Dermis blood vessel endothelial cell (primary cell): ENCODE measurements at places on chromosomes 6 and 20. TPM values are rescaled to one million over a fixed set of nuclear protein-coding genes. Genes with fewer than 3 reads are reported as not detected.

GRCh38 chr20:38196076-38196475, 31.0 kb upstream of the TGM2 start:
- no peak for DNase-seq

DNA sequence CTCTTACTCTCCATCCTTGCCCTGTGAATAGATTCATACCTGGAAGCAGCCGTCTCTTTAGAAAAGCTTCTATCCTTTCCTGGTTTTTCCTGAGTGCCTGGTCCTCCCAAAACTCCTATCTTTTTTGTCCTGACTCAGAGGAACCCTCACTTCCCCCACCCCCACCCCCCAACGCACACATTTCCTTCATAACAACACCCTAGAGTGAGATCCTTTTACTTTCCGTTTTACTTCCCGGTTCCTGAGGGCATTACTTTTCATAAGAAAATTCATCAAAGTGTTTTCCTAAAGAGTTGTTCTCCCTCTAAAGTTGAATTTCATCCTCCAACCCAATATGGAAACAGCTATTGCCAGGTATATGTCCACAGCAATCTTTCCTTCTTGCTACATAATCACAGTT, 327.0 kb downstream of the NRN1 start:
- DNase-seq: peak; percentile 19

DNA sequence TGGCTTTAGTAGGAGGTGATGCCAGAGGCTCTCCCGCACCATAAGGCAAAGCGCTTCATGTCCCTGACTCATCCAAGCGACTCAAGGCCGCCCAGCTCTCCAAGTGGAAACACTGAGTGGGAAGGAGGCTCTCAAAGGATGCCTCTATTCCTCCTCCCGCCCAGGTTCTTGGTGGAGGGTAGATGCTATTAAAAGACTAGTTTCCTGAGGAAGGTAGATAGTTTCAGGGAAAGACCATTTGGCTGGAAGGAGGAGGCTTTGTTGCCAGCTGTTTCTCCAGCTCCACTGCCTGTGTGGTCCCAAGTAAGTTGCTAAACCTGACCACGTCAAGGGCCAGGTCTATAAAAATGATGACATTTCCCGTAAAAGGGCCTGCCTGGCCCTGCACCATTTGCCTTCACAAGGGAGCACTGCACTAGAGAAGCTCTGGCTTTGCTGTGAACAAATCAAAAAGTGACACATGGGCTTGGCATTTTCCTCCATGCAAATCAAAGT, 48.2 kb downstream of the GMDS start:
- DNase-seq: peak; percentile 62

- DNase-seq: no peak
These were observed 9.3 kb downstream of the RIPOR3 start for GRCh38 chr20:50682065-50682464.

DNA sequence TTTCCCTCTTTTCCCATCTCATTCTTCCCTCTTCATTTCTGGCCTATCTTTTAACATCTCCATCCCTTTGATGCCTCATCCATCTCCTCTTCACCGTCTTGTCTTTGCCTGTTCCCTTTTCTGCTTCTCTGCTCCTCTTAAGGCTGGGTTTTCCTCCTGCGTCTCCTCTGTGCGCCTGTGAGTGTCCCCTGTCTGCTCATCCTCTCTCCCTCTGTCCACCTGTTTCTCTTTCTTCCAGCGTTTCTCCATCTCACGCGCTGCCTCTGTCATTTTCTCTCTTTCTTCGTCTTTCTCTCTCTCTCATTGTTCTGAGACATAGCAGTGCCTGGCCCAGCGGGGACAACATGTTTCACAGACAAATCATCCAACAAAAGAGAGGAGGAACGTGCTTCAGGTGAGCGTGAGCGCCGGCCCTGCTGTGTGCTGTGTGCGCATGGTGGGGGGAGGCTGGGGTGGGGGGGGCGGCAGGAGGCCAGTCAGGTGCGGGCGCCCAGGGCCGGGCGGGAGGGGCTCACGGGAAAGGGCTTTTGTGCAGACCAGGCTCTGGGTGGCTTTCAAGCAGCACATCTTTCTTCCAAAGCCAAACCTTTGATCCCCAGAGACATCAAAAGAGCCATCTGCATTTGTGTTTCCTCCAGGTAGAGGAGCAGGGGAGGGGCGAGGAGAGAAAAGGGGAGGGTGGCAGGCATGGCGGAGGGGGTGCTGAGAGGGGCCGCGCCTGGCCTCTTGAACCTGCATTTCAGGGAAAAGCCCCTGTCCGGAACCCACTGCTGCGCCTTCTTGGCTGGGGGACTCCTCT, 121.3 kb downstream of the VEGFA start:
- DNase-seq: no peak

DNA sequence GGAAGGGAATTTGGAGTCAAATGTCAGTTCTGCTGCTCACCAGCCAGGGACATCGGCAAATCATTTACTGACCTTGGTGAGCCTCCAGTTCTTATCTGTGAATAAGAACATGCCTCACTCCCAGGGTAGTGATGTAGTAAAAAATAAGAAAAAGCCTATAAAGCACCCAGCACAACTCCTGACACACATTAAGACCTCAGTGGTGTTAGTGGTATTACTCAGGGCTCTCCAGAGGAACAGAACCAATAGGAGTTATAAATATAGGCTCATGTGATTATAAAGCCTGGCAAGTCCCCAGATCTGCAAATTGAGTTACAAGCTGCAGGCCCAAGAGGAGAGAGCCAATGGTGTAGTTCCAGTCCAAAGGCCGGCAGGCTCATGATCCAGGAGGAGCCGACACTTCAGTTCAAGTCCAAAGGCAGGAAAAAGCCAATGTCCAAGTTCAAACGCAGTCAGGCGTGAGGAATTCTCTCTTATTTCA, 71.3 kb upstream of the EYA2 start:
- no peak for DNase-seq

- peak; percentile 51 for DNase-seq
These were observed 3.1 kb downstream of the PPP1R18 start for GRCh38 chr6:30683183-30683979.

GRCh38 chr20:48673507-48673906, 154.3 kb downstream of the PREX1 start:
- no peak for DNase-seq

DNA sequence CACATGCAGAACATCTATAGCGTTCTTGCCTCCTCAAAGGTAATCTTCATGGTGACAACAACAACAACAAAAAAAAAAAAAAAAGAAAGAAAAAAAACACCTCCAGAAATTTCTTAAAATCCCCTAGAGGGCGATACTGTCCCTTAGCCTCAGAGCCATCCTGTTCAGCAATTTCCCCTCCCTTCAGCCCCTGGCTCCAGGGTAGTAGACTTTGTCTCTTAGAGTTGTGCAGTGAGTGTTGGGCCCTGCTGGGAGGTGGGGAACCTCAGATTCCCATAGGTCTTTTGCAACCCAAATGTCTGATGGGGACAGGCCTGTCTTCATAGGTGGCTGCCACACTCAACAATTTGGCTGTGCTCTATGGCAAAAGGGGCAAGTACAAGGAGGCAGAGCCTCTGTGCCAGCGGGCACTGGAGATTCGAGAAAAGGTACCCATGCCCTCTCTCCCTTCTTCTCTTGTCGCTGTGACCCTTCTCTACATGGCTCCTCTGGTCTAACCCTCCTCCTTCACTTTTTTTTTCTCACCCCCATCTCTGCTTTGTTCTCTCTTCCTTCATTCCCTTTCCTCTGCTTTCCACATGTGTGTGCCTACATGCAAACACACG, 6.0 kb upstream of the PTK7 start:
- DNase-seq: peak; percentile 70

DNA sequence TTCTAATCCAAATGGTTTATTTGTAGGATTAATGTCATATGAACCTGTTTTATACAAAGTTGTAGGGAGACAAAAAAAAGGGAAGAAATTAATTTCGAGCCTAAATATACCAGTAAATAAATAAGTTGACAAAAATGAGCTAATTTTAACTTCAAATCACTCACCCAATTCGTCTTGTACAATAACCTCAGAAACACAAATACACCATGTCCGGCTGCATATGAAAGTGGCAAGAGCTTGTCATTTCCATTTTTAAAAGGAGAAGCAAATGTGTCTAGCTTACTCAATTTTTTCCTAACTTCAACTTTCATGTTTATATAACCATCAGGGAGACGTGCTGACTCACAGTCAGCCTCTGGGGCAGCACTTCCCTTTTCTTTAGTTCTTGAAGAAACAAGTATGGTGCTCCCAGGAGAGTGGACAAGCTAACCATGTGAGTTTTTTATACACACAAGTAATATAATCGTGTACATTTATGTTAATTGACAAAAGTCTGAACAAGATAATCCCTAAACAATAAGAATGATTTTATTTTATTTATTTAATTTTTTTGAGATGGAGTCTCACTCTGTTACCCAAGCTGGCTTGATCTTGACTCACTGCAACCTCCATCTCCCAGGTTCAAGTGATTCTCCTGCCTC, 55.5 kb upstream of the SGK1 start:
- DNase-seq: peak; percentile 80

- DNase-seq: no peak
These were observed 377.6 kb downstream of the KIF16B start for GRCh38 chr20:16195671-16196070.

GRCh38 chr6:162443101-162443500, 284.5 kb downstream of the PRKN start:
- DNase-seq: no peak

GRCh38 chr6:13558718-13559117, 15.7 kb upstream of the SIRT5 start:
- no peak for DNase-seq

- no peak for DNase-seq
These were observed 191.2 kb upstream of the PREP start for GRCh38 chr6:105593805-105594671.

GRCh38 chr6:14038467-14039437, 78.8 kb upstream of the CD83 start:
- DNase-seq: no peak

DNA sequence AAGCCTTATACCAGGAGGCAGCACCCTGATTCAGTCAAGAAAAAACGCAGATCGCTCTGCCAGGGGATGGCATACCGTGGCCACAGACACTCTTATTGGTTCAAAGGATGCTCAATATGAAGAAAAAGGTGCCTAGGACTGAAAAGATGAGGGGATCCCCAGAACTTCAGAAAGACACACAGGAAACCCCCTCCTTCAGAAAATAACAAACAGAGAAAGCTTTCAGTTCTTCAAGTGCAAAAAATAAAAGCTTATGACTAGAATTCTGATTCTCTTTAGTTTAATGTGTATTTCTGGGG, 17.7 kb upstream of the MYB start:
- no peak for DNase-seq

DNA sequence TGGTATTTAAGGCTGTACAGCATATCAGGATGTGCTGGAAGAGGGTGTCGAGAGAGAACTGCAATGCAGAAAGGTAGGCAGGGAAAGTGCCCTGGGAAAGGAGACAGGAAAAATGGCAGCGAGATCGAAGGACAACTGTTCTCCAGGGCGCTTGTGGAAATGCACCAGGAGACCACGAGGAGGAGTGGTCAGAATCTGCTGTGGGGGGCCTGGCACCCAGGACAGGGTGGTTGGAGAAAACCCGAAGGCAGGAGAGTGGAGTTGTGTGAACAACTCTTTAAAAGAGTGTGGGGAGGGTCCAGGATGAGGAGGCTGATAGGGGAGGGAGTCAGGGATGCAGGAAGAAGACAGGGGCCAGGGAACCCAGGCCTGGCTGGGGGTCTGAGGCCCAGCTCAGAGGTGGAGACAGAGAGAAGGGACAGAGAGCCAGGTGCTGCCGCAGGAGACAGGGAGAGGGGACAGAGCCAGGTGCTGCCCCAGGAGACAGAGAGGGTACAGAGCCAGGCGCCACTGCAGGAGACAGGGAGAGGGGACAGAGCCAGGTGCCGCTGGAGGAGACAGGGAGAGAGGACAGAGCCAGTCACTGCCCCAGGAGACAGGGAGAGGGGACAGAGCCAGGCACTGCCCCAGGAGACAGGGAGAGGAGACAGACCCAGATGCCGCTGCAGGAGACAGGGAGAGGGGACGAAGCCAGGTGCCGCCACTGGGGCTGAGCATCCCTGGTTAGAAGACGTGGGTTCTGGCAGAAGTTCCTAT, 9.3 kb downstream of the SLC22A1 start:
- DNase-seq: no peak

- DNase-seq: no peak
These were observed 68.0 kb downstream of the ESR1 start for GRCh38 chr6:151875524-151875923.

DNA sequence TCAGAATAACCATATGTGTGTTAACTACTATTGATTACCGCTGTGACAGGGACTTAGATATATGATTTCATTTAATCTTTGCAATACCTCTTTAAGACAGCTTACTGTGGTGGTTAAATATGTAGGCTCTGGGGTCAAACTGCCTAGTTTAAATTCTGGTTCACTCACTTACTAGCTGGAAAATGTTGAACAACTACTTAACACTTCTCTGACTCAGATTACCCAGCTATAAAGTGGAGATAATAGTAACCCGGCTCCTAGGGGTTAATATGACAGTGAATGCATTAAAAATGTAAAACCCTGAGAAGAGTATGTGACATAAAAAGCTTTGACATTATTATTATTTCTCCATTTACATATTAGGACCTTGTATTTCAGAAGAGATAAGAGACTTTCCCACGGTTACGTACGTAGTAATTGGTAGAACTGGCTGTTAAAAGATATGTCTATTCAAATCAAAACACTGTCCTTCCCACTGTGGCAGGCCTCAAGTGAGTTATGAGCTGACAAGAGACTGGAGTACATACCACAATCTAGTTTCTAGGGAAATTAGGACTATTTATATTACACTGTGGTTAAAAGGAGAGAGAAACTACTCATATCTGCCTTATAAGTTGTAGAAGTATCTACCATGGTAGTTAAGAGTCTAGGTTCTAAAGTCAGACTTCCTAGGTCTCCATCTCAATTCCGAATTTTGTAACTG, 4.4 kb upstream of the PLCB1 start:
- DNase-seq: no peak

GRCh38 chr20:56689852-56690485, 60.9 kb downstream of the TFAP2C start:
- DNase-seq: no peak

GRCh38 chr6:45132059-45132458, 196.1 kb upstream of the RUNX2 start:
- peak; percentile 64 for DNase-seq

The C6orf52 gene
- total RNA-seq: 0.42 TPM in 1 of 2 replicates, not detected in the other

The AKAP7 gene
- 2.6 and 3.1 TPM in 2 replicates for total RNA-seq

The NOP56 gene
- 149 and 182 TPM in 2 replicates for total RNA-seq
